NCI-H1105 treated with DMSO at 0.1 percent for 48 hours (cell line): ENCODE measurements at places on chromosomes 3 and 15.
A peak's percentile ranks its signal among the peaks of the same experiment; 100 is the strongest.

DNA sequence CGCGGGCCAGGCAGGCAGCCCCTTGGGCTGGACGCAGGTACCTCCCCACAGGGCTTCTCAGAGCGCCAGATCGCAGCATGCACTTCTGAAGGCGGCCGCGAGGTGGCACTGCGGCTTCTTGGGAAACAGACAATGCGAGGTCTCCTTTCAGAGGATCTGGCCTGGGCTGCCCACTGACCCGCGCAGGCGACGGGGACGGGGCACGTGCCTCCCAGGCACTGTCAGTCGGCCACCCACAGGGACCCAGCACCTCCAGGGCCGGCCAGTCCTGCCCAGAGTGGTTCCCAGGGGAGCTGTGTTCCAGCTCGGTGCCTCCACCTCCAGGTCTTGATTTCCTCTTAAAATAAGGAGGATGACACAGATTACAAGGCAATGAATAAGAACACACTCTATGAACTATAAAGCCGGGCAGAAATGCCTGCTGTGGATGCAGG is 24.4 kb upstream of the TXNRD3 start:
- peak; percentile 50 for DNase-seq

DNA sequence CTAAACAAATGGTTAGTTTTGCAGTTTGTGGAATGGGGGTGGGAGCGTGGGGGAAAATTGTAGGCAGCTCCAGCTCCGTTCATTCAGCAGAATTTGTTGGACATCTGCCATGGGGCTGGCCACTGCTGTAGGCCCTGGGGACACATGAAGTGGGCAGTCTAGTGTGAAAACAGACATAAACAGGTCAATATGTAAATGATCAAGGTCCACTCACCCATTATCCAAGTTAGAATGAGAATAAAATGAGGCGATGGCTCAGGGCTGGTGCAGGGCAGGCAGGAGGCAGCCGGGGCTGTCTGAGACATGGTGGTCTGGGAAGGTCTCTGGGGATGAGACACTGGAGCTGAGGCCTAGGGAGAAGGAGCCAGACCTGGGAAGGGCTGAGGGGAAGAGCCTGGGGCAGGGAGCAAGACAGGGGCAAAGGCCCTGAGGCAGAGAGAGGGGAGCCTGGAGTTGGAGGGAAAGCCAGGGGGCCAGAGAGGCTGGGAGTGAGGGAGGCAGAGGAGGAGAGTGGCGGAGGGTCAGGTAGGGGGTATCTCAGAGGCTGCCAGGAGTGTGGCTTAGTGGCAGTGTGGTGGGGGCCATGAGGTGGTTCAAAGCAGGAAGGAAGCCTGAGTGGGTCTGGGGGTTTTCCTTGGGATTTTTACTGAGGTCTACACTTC is 6.2 kb upstream of the SLC6A6 start:
- no peak for DNase-seq

- DNase-seq, result no peak
Observed at GRCh38 chr15:90435652-90436337, 47.8 kb downstream of the IQGAP1 start.

DNA sequence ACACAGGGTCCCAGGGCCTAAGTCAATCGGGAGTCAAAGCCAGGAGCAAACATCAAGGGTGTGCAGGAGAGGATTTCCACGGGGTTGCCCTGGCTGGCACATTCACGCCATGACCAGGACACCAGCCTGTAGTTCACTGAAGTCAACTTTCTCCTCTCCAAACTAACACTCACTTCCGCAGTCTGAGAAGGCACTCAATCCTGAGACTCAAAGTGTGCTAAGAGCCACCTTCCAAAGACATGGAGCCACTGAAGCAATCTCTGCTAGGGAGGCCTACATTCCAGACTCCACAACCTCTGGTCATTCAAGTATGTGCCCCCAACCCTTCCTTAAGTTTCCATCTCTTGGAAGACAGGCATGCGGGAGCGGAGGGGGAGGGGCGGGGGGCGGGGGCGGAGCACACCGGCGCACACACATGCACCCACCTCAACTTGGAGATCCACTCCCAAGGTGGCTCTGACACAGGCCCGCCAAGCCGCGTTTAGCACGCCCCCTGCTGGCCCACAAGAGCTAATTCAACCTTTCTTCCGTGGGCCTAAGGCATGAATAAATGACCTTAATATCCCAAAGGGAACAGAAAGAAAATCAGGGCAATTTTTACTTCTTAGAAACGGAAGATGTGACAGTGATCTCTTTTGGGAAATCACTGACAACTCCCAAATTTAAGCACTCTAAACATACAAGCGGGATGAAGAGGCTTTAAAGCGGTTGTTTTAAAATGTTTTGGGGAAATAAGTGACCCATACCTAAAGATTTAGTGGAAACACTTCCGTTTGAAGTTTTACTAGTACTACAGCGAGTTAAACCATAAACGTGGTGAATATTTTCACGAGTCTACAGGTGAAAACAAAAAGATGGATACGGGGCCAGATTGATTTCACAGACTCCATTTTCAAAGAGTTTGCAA is 162.5 kb upstream of the CHRNA7 start:
- no peak for DNase-seq

- DNase-seq, result no peak
Observed at GRCh38 chr15:63892794-63893441, 59.2 kb upstream of the HERC1 start.

DNA sequence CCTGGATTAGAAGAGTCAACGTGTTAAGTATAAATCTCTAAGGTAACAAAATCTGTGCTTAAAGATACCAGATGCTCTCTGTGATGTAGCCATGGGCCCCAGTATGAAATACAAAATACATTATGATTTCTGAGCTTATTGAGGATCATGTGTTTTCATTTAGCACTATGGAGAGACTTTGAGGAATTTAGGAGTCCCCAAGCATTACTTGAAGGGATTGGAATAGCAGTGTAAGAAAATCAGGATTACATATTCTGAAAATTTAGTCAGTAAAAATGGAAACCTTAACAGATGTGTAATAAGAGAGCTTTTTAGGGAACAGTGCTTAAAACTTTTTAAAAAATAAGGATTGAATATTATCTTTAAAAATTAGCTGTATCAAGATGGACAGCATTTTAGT is 35.5 kb downstream of the ECT2 start:
- no peak for DNase-seq

DNA sequence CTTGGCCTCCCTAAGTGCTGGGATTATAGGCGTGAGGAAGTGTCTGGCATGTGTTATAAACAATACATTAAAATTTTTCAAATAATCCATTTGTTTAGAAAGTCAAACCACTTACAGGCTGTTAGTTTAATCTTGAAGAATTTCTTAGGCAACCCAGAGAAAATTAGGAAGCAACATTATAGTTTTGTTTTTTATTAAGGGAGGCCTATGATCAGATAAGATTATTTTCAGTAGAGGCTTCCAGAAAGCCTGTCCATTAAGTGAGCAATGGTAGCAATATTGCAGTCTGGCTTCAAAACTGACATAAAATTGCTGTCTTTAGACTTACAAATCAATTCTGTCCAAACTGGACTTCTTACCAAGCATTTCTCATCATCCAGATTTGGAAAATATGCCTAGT is 49.6 kb downstream of the CD47 start:
- no peak for DNase-seq

DNA sequence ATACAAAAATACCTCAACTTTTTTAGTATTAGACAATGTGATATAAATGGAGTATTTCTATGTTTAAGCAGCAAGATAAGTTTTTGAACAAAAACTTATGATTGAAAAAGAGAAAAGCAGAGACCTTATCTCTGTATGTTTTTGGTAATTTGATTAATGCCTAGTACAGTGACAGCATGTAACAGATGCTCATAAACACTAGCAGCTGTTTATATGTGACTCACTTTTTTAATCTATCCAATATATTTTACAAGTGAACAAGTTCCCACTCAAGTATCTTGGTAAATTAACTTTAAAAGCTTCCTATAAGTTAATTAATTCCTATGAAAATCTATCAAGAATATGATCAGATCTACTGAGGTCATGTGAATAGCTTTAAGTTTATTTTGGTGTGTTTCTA is 55.1 kb downstream of the NGLY1 start:
- DNase-seq, result no peak

- DNase-seq, result no peak
Observed at GRCh38 chr3:166263460-166263859, 426.2 kb upstream of the BCHE start.

DNA sequence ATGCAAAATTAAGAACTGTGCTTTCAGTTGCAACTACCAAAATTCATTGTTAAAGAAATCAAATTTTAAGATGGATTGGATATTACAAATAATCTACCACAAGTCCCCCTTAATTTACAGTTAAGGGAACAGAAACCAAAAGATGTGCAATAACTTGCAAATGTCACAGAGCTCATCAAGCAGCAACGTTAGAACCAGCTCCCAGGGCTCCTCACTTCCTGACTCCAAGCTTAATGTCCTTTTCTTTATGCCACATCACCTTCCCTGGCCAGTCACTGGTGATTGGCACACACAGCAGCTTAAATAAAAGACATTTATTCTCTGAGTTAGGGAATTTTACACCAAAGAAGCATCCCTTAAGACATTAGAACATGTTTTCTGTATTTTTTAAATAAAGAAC is 159.7 kb downstream of the RSL24D1 start:
- no peak for DNase-seq

- DNase-seq, result peak; percentile 94
Observed at GRCh38 chr3:179666436-179667035, 13.7 kb downstream of the USP13 start.

DNA sequence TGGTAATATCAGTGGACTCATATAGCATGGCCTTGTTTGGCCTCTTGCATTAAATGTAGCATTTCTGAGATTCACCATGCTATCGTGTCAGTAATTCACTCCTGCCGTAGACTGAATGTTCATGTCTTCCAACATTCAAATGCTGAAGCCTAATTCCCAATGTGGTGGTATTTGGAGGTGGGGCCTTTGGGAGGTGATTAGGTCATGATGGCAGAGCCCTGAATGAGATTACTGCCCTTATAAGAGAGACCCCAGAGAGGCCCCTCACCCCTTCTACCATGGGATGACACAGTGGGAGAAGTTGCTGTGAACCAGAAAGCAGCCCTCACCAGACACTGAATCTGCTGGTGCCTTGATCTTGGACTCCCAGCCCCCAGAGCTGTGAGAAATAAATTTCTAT is 241.4 kb downstream of the VPS13C start:
- no peak for DNase-seq

GRCh38 chr15:40743485-40743901 is 11.6 kb downstream of the RMDN3 start:
- no peak for DNase-seq

GRCh38 chr3:37194533-37194932 is 20.2 kb upstream of the LRRFIP2 start:
- no peak for DNase-seq

- DNase-seq, result no peak
Observed at GRCh38 chr3:15520804-15521572, 518 bp downstream of the COLQ start.

GRCh38 chr3:184766555-184767261 is 45.3 kb upstream of the VPS8 start:
- no peak for DNase-seq

- DNase-seq, result no peak
Observed at GRCh38 chr3:123636431-123636841, 51.6 kb upstream of the HACD2 start.

- DNase-seq, result no peak
Observed at GRCh38 chr15:62141643-62142588, 23.2 kb downstream of the C2CD4B start.

GRCh38 chr3:117117188-117117936 is 407.8 kb downstream of the TUSC7 start:
- DNase-seq, result no peak

- no peak for DNase-seq
Observed at GRCh38 chr3:39671116-39671515, 138.3 kb upstream of the MYRIP start.

- DNase-seq, result no peak
Observed at GRCh38 chr15:75051711-75052110, 28.3 kb downstream of the PPCDC start.

DNA sequence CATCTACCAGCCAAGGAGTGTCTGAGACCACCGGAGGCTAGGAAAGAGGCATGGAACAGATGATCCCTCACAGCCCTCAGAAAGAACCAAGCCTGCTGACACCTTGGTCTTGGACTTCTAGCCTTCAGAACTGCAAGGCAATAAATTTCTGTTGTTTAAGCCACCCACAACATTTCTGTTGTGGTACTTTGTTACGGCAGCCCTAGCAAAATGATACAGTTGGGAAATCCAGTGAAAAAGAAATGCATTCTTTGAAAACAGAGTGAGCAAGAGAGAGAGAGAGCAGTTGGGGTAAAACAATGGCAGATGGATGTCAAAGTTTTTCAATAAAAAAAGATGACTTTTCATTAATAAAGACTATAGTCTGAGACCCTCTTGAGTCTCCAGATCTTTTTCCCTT is 219.4 kb downstream of the NFKBIZ start:
- DNase-seq, result no peak

- no peak for DNase-seq
Observed at GRCh38 chr3:21372316-21372715, 378.7 kb downstream of the ZNF385D start.

GRCh38 chr3:47315069-47315647 is 32.4 kb downstream of the KLHL18 start:
- DNase-seq, result no peak

DNA sequence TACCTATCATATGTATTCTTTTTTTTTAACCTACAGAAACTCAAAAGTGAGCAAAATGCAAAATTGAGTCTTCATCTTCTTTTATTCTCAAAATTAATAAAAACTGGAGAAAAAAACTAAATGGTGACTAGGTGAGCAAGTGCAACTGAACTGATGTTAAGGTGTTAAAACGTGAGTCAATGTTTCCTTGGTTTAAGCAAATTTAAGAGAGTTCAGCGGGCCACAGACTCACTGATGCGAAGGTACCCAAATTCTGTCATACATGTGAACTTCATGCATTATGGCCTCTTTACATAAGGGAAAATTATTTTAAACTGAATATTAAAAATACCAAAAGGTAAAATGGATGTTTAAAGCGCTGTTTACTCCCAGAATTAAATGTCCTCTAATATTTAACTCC is 206.6 kb downstream of the FOXP1 start:
- DNase-seq, result no peak

DNA sequence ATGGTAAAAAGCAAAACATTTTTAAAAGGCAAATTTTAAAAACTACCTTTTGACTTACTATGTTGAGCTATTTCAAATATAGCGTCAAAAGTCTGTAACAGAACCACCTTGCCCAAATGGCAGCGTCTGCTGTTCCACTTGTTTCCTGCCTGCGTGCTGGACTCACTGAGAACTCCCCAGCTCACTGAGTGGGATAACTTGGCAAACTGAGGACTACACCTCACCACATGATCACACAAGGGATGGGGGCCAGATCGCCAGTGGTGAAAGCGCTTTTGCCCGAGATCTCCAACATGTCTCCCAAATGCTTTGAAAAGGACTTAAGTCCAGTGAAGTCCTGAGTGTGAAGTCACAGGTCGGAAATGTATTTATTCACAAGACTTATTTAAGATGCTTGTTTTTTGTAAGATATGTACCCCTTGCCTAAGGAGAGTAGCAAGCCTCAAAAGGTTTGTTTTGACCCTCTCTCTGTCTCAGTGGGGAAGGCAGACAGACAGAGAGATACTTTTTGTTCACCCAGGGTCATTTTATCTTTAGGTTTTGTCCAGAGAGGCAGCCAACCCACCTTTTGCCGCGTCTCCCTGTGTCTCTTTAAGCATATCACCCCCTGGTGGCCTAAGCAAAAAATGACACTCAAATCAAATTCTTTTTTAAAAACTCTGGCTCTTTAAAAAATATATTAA is 192.6 kb downstream of the PDZRN3 start:
- peak; percentile 5 for DNase-seq

GRCh38 chr15:52790941-52791751 is 1.0 kb upstream of the ONECUT1 start:
- no peak for DNase-seq

- DNase-seq, result no peak
Observed at GRCh38 chr15:48292458-48292857, 38.8 kb upstream of the DUT start.
